AG08396 (cell line): ENCODE measurements at places on chromosomes 4 and X.

- no peak for DNase-seq
Observed at GRCh38 chrX:63488546-63489373, 137.6 kb upstream of the SPIN4 start.

- no peak for DNase-seq
Observed at GRCh38 chr4:56460085-56460484, 7.3 kb upstream of the SRP72 start.

DNA sequence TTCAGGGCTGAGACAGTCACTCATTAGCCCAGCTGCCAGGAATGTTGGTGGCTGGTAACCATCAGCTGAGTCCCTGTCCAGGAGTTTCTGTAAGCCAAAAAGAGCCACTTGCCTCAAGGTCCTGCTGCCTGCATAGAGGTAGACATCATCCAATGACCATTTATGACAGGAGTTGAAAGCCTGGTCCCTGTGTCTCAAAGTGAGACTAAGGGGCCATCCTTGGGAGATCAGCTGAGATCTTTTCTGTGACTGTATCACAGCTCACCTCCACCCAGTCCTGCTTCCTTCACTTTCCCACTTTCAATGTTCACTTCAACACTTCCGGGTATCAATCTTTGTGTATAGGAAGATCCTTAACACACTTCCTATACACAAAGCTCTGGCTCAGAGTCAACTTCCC lies 28.4 kb upstream of the MAOA start:
- no peak for DNase-seq

DNA sequence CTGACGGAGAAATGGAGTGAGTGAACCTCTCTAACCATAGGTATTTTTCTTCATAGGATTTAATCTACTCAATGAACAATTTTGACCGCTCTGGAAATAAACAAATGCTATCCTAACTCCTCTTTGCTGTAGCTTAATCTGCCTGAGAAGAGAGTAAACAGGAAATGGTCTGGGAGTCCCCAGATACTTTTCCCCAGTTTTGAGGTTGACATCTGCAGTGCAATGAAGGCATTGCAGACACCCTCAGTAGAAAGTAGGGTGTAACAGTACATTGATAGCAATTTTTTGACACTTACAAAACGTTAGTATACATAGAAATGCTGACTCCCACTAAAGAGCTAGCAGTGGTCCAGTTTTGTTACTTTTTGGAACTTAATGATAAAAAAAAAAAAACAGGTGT lies 495.9 kb upstream of the FAM241A start:
- DNase-seq: no peak
